ENCODE measurements at places on chromosomes 7 and 10.
A peak's percentile ranks its signal among the peaks of the same experiment; 100 is the strongest.

DNA sequence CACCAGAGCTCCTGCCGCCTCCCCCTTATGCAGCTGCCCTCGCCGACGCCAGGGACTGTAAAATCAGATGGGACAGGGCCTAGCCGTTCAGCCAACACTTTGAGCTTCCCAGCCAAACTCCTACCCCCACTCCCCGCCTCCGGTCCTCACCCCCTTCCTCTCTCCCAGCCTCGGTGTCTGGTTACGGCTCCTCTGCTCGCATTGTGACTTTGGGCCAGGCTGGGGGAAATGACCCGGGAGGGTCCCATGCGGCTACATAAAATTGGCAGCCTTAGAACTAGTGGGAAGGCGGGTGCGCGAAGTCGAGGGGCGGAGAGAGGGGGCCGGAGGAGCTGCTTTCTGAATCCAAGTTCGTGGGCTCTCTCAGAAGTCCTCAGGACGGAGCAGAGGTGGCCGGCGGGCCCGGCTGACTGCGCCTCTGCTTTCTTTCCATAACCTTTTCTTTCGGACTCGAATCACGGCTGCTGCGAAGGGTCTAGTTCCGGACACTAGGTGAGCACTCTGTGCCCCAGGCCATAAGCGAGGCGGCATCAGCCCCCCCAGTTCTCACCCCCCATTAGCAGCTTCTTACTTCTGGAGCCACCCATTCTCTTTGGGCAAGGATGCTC is at the start of gene KAZALD1:
Gene KAZALD1, plus strand, starts transcription at position 366 of the 608 bp plus-strand sequence. CDS start 604 bp downstream, outside the sequence.
- peak; percentile 79 for DNase-seq

DNA sequence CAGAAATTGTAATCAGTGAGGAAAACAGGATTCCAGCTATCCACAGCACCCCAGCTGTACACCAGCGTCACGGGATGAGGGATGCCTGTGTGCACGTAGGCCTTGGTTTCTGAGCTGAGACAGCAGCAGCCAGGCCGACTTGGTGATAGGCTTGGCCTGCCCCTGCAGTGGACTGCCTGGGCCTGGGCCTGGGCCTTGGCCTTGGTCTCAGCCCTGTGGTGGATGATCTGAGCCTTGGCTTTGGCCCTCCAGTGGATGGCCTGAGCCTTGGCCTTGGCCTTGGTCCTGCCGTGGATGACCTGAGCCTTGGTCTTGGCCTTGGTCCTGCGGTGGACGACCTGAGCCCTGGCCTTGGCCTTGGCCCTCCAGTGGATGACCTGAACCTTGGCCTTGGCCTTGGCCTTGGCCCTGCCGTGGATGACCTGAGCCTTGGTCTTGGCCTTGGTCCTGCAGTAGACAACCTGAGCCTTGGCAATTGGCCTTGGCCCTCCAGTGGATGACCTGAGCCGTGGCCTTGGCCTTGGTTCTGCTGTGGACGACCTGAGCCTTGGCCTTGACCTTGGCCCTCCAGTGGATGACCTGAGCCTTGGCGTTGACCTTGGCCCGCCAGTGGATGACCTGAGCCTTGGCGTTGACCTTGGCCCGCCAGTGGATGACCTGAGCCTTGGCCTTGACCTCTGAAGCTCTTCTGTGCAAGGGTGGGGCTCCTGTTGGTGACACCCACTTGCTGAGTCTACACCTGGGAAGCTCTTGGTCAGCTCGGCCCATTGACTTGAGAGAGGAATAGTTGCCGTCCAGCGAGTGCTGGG is 93.8 kb downstream of the CUX1 start:
- DNase-seq = peak; percentile 73

DNA sequence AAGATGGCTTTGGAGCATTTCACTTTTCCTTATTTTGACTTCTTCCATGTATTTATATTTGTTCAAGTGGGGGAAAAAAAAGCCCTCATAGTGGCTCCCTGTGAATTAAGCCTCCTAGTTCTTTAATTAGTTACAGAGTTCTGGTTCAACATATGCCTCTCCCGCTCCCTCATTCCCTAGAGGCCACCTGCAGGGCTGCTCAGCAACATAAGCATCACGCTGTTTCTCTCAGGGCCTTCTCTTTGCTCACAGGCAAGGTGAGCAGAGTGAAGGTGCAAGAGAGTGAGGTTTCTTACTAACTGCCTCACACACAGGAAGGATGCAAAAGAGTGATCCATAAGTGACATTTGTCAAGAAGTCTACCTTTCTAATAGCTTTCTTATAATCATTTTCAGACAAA is 196.7 kb downstream of the SEMA3E start:
- DNase-seq = no peak

DNA sequence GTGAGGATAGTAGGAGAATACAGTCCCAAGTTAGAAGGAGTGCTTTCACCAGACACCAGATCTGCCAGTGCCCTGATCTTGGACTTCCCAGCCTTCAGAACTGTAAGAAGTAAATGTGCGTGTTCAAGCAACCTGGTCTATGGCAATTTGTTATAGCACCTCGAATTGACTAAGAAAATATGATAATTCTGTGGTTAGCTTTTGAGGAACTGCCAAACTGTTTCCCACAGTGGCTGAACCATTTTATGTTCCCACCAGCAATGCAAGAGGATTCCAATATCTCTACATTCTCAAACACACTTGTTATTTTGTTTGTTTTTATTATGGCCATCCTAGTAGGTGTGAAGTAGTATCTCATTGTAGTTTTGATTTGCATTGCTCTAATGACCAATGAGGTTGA is 47.0 kb downstream of the RBM20 start:
- DNase-seq = no peak

DNA sequence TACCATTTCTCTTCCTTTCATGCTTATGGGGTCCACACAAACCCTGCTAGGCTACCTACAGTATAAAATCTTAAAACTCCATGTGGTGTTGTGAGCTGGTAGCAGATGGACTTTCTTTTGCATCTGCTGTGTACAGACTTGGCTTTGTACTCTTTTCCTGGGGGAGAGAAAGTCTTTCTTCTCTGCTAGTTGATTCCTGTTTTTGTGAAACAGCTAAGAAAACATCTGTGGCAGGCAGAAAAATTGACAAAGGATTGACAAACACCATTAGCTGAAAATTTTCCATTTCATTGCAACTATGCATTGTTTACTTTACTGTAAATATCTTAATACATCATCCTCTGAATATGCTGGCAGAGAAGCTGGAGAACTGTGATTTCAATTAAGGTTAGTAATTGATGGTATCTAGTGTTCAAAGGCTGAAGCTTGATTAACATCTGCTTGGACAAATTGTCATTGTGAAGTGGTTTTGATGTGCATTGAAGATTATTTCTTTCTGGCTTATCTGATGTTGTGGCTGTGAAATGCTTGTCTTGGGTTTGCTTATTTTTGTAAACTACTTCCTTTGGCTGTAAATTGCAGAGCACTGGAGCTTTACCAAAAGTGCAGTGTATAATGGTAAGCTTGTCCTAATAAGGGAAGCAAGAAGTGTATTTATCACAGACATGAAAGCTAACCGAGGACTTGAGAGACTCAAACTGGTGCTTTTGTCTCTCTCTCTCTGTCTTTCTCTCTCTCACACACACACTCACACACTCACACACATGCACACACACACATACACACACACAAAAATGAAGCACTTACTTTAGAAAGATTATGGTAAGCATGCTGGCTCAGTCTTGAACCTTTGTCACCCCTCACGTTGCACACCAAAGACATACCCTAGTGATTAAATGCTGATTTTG is at the start of gene FOXP2:
Gene FOXP2, plus strand, starts transcription at position 660 of the 908 bp plus-strand sequence. CDS start 11,697 bp downstream, outside the sequence.
- no peak for DNase-seq

DNA sequence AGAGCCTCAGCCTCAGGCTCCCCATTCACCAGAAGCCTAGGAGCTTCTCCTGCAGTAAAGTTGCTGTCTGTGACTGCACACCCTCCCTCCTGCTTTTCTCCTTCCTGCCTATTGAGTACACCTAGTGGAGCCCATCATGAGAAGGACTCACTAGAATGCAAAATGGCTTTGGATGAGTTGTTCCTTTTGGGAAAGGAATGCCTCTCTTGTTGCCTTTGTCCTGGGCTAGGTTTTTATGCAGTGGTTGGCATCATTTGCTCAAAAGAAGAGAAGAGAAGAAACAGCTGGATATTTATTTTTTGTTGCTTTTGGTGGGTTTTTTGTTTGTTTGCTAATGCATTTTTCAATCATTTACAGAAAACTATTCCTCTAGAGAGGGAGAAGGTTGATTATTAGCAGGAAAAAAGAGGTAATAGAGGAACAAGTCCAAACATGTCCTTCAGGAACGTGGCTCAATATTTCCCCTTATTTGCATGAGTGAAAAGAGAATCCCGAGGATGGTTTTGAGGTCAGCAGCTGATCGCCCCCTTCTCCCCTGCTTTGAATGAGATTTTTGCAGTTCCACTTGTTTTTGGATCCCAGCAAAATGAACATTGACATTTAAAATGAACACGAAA is 369.9 kb upstream of the NRP1 start:
- DNase-seq = no peak

GRCh38 chr10:13765641-13766341 is 179.0 kb downstream of the PRPF18 start:
- DNase-seq = no peak
